ENCODE measurements at places on chromosomes 12 and 14.

GRCh38 chr14:61646366-61647116, 48.8 kb upstream of the HIF1A start:
- no peak for DNase-seq

DNA sequence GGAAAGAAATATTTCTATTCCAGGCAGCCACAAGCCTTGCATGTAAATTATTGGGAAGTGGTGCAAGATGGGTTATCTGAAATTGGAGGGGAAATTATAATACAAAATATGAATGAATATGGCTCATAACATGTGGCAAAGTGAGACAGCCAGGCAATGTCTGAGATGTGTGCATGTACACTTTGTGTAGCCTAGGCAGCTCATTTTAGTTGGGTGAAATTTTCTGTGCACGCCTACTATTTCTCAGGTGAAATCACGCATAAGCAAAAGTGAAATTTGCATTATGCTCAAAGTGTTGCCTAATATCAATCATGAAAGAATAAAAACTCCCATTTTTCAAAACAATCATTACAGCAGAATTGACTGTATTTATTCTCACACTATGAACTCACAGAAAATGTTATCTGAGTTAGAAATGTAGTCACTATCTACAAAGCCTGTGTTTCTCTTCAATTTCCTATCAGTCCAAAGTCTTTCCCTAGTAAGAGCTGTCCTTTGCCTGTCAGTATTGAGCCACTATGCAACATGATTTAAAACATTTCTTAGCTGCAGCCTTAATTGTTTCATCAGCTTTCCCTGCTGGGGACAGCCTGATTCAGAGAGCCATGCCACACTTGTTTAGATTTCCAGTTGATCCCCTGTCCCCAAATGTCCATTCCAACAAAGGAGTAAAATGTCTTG, 80.7 kb downstream of the EPS8 start:
- no peak for DNase-seq

DNA sequence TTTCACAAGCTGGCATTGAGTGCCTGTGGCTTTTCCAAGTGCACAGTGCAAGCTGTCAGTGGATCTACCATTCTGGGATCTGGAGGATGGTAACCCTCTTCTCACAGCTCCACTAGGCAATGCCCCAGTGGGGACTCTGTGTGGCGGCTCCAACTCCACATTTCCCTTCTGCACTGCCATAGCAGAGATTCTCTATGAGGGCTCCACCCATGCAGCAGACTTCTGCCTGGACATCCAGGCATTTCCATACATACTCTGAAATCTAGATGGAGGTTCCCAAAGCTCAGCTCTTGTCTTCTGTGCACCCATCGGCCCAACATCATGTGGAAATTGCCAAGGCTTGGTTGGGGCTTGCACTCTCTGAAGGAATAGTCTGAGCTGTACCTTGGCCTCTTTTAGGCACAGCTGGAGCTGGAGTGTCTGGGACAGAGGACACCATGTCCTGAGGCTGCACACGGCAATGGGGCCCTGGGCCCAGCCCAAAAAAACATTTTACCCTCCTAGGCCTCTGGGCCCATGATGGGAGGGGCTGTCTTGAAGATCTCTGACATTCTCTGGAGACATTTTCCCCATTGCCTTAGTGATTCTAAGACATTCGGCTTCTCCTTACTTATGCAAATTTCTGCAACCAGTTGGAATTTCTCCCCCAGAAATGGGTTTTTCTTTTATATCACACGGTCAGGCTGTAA, 313.3 kb upstream of the SFSWAP start:
- no peak for DNase-seq

DNA sequence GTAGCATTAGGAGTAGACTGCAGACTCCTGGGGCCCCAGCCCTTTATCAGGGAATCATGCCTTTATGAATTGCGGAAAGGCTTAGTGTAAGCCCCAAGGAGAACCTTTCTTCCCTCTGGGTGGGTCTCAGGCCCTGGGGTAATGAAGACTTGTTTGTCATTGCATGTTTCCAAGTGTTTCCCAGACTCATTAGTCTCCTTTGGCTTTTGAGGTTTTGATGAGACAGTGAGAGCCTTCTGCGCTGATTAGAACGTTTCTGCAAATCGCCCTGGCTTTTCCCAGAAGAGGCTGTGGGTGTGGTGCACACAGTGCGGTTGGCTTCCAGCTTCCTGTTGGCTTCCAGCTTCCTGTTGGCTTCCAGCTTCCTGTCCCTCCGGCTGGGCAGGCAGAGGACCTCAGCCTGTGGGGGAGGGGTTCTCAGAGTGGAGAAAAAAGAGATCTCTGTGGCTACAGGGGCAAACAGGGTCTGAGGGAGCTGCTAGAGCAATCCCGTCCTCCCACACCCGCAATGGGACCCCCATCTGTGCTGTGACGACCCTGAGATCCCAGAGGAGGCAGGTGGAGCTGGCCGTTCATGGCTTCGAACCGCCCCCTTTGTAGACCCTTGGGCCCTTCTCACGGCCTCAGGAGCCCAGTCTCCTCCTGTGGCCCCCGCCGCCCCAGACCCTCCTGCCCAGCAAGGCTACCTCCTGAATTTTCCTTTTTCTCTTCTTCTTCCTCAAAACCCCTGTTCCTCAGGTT, 42.1 kb downstream of the GPR68 start:
- no peak for DNase-seq

DNA sequence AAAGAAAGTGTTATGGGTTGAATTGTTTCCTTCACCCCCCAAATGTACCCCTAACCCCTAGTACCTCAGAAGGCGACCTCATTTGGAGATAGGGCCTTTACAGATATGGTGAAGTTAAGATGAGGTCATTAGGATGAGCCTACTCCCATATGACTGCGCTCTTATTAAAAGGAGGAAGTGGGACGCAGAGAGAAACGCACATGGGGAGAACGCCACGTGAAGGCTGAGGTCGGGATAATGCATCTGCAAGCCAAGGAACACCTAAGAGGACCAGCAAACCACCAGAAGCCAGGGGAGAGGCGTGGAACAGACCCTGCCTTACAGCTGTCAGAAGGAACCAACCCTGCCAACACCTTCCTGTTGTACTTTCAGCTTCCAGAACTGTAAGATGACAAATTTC, 1.7 kb upstream of the NRIP2 start:
- no peak for DNase-seq

DNA sequence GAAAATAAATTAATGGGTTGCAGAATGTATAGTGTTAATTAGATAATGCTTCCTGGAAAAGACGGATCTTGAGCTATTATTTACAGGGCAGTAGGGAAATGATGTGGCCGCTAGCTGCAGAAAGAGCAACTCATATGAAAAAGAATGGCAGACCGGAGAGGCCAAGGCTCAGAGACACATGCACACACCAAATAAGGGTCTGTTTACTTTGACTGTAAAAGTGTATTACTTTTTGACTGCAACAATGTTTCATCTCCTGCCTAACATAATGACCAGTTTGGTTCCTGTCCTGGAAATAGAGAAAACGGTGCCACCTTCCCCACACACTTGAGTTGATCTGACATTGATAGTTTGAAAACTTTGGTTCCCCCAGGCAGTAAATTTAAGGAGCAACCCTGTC, 290.9 kb downstream of the CACNA1C start:
- DNase-seq: no peak

GRCh38 chr12:109512608-109513007, 35.2 kb downstream of the UBE3B start:
- no peak for DNase-seq

GRCh38 chr12:9256341-9256740, 48.1 kb upstream of the PZP start:
- DNase-seq: no peak

Measured in COR-L47 (cell line).